ENCODE measurements at places on chromosomes 5 and 9.

DNA sequence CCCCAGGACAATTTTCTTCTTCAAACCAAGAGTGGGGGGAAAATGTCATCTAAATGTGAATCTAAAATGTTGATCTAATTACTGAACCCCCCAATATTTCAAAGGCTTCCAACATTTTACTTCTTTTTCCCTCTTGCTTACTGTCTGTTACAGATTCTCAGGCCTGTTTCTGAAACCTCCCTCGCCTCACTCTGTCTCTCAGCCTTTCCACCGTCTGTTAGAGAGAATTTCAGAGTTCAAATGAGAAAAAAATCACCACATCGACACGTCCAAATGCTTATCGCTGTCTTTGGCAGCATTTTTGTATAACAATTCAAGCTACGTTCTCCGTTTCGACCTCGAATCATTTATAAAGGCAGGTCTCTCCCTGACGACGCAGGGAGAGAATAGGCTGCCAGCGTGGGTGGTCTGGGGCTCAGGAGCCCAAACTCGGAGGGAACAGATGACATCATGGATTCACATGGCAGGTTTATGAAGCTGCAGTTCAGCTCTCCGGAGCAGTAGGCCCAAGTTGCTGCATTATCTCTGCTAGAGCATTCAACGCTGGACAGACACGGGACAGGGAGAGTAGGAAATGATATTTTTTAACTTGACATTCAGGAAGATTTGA, 139.8 kb downstream of the GAS1 start:
- DNase-seq, result no peak

DNA sequence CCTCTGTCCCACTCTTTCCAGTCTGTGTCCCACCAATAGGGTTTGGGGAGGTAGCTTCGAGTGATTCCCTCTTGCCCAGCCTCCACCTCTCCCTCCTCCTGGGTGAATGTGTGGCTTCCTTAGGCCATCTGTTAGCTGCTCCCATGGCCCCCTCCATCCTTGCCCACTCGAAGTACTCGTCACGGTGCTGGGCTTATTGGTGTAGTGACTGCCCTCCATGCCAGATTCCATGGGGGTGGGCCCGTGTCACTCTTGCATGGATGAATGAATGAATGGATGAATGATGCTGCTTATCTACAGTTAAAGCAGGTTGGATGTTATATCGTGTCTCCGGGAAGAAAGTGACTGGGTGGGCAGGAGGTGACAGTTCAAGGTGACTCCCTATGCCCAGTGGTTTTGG, 19.1 kb downstream of the HMCN2 start:
- DNase-seq, result no peak

DNA sequence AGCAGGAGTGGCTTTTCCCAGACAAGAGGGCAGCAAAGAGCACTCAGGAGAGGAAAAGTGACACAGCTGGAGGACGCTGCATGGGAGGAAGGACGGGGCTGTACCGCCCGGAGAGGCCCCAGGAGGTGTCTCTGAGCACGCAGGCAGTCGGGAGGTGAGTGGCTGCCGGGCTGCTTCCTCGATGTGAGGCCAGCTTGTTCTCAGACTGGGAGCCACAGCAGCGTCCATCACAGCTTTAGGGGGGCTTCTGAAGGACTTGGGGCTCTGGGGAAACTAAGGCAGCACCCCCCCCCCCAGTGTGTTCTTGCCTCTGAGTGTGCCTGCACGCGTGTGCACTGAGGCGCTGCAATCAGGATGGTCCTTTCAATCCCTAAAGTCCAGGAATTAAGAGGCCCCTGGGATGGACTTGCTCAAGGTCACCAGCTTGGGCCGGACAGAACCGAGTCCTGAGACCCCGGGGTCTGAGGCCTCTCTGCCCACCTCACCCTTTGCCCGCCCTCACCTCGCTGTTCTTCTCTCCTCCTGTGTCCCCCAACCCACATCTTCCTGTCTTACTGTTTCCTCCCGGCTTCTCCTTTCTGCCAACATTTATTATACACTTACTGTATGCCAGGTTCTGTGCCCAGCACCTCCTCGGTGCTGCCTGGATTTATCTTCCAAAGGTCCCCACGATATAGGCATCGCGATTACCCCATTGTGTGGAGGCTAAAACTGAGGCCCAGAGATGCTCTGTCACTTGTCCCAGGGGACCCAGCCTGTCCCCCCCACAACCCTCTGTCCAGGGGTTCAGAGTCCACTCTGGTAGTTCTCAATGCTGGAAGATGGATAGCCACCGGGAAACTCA, 32.9 kb downstream of the FAM163B start:
- DNase-seq, result no peak

- DNase-seq, result no peak
These were observed 4.6 kb upstream of the SLC9A3 start for GRCh38 chr5:528629-529511.

GRCh38 chr9:97638666-97639065, 5.0 kb downstream of the NCBP1 start:
- no peak for DNase-seq

DNA sequence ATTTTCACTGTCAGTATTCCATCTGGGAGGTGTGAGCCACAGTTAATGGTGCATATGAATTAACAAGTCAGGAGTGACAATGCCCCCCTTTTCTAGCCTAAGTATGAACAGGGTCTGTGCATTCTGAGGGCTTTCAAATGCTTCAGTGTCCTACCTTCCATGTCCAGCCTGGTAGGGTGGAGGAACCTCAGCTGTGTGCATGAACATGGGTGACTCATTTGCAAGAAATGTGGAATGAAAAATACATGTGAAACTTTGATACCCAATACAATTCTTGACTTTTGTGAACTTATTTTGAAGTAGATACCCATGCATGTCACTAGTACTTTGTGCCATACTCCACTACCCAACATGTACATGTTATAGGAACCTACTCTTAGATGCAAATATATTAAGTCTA, 375.8 kb downstream of the SEMA5A start:
- no peak for DNase-seq

DNA sequence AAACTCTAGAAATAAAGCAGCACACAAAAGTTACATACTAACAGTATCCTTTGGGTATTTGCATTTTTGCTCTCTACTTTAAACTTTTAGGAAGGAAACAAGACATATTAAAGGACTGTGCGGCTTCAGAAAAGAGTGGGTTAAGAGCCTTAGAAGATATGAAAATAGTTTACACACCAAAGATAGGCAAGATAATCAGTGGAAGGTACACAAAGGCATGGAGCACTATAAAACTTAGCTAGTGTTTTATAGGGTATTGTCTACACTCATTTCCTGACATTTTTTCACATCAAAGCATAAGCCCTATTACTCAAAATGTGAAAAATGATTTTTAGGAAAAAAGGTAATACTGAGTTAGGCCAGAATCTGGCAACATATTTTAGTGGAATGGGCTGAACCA, 43.7 kb upstream of the APBA1 start:
- DNase-seq, result no peak

- no peak for DNase-seq
These were observed 273.3 kb downstream of the MAN2A1 start for GRCh38 chr5:109962882-109963603.

DNA sequence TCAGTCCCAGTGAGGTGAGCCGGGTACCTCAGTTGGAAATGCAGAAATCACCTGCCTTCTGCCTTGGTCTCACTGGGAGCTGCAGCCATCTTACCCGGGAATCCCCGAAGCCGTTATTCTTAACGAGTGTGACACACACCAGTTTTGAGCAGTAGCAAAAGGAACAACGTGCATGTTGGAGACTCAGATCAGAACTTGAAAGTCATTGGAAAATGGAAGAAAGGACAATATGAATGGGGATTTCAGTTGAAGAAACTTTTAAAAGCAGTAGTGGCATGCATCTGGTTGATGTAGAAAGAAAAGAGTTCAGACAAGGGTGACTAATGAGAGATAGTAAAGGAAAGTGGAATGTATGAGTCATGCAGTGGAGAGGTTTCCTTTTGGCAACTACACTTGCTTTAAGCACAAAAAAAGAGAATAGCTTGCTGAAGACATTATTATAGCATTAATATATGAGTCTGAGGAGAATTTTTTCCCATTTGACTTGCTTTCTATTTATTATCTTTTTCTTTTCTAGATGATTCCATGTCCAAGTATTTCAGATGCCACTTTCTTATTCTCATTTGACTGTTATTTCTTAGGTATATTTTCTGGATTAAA, 44.4 kb upstream of the ANKDD1B start:
- DNase-seq, result no peak

DNA sequence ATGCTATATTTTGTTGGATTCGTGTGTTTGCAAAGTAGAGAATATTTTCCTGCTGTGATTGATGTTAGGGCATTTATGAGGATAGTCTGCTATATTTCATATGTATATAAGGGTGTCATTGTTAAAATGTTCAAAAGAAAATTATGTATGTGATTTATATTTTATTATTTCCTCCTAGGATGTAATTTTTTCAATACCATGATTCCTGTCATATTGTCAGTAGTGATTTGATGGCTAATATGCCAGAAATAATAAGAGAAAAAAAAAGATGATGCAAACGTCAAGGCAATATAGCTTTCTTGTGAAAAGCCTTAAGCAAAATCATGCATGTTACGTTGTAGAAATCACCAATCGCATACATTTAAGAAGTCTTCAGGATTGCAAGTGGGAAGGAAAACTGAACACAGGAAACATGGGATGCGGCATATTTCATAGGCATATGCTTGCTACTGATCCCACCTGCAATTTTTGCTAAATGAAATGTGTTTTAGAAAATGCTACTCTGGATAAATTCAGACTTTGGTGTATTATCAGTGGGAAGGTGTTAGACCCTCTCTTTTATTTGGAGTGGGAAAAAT, 224.5 kb downstream of the MAST4 start:
- DNase-seq, result no peak
